Common myeloid progenitor, CD34-positive (primary cell): ENCODE measurements at places on chromosomes 6 and 20.
A peak's percentile ranks its signal among the peaks of the same experiment; 100 is the strongest.

GRCh38 chr6:3625149-3625979, 126.1 kb downstream of the PXDC1 start:
- no peak for DNase-seq

GRCh38 chr6:118708744-118709143, 57.4 kb upstream of the CEP85L start:
- no peak for DNase-seq

GRCh38 chr6:141677598-141678211, 455.0 kb upstream of the GJE1 start:
- DNase-seq, result peak; percentile 27

GRCh38 chr6:41334482-41335040, 847 bp upstream of the NCR2 start:
- peak; percentile 30 for DNase-seq

GRCh38 chr6:69887026-69887425, 20.7 kb downstream of the COL19A1 start:
- DNase-seq, result no peak

DNA sequence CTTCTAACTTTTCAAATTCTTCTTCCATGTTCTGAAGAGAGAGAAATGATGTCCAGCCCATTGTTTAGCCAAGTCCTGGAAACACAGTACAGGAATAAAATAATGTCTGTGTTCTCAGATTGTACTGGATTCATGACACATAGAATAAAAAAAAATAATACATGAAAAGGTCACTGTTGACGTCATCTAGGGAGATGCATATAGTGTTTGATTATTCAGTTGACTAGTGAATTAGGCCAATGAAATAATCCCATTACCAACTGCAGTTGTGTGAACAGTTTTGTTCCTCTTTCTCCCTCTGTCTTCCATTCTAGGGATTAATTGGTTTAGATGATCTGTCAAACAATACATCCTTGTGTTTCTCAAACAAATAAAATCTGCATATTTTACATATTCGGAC, 222.8 kb downstream of the ALDH8A1 start:
- no peak for DNase-seq

DNA sequence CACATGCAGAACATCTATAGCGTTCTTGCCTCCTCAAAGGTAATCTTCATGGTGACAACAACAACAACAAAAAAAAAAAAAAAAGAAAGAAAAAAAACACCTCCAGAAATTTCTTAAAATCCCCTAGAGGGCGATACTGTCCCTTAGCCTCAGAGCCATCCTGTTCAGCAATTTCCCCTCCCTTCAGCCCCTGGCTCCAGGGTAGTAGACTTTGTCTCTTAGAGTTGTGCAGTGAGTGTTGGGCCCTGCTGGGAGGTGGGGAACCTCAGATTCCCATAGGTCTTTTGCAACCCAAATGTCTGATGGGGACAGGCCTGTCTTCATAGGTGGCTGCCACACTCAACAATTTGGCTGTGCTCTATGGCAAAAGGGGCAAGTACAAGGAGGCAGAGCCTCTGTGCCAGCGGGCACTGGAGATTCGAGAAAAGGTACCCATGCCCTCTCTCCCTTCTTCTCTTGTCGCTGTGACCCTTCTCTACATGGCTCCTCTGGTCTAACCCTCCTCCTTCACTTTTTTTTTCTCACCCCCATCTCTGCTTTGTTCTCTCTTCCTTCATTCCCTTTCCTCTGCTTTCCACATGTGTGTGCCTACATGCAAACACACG, 6.0 kb upstream of the PTK7 start:
- DNase-seq, result peak; percentile 71

- peak; percentile 4 for DNase-seq
Observed at GRCh38 chr6:48109944-48110343, 1.1 kb downstream of the PTCHD4 start.

GRCh38 chr6:90428514-90428913, 131.9 kb upstream of the BACH2 start:
- DNase-seq, result no peak

GRCh38 chr20:17959257-17959627, 9.4 kb downstream of the SNX5 start:
- no peak for DNase-seq

DNA sequence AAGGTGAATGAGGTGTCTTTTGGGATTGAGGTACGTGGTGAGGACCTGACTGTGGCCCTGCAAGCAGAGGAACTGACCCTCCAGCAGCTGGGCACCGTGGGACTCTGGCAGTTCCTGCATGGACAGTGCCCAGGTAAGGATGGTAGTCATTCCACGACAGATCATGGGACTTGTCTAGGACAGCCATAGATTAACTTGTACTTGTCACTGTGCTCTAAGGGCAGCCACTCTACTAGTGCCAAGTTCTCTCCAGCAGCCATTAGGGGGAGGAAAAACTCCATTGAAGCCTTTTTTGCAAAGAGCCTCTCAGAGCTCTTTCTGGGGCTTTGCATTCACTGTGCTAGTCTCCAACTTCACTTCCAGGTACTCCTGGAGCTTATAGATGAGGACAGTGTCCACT, 20.4 kb downstream of the TAF11 start:
- peak; percentile 43 for DNase-seq

- no peak for DNase-seq
Observed at GRCh38 chr6:113625850-113626249, 231.3 kb upstream of the MARCKS start.

GRCh38 chr20:59498291-59498690, 106.0 kb upstream of the PHACTR3 start:
- DNase-seq, result no peak

DNA sequence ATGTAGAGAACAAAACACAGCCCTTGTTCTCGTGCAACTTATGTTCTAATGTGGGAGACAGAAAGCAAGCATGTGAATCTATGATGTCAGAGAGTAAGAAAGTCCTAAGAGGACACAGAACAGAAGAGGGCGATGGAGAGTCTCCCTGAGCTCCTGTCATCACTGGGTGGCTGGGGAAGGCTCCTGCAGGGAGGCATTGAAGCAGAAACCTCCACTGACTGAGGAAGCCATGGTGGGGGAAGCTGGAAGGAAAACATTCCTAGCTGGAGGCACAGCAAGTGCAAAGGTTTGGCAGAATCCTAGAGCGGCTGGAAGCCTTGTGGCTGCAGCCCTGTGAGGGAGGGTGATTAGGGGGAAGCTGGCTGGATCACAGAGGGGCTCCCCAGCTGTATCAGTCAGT, 248.0 kb downstream of the CDH26 start:
- peak; percentile 37 for DNase-seq

GRCh38 chr6:149593408-149593807, 27.2 kb downstream of the GINM1 start:
- no peak for DNase-seq

- DNase-seq, result peak; percentile 77
Observed at GRCh38 chr6:2971420-2972218, at the start of gene SERPINB6. Gene SERPINB6 (minus strand): TSS chr6:2971567. CDS start chr6:2959332, 12,235 bp downstream.

GRCh38 chr20:5658912-5659345, 91.3 kb upstream of the SHLD1 start:
- peak; percentile 89 for DNase-seq

GRCh38 chr6:116398316-116399010, 27.7 kb downstream of the DSE start:
- DNase-seq, result no peak

DNA sequence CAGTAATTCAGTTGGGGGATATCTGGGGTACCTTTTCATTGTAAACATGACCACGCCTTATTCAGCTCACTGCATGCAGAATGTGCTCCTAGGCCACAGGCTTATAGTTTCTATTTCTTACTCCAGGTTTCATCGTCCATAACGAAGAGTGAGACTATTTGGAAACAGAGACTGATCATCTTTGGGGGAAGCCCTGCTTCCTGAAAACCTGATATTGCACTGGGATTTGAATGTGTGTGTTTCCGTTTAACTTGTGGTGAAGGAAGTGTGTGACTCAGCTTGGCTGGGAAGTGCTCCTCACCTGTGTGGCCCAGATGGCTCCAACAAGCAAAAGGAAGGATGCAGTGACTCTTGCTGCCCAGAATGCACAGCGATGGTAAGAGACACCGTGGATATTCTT, 19.6 kb upstream of the LTV1 start:
- DNase-seq, result peak; percentile 10

GRCh38 chr20:43543138-43543537, 15.7 kb upstream of the SGK2 start:
- DNase-seq, result no peak

GRCh38 chr20:41119614-41120561, 17.5 kb upstream of the PLCG1 start:
- no peak for DNase-seq

- DNase-seq, result peak; percentile 63
Observed at GRCh38 chr20:35617397-35618262, 2.0 kb downstream of the SPAG4 start.

GRCh38 chr6:106546691-106547414, 82.4 kb downstream of the RTN4IP1 start:
- DNase-seq, result peak; percentile 98

DNA sequence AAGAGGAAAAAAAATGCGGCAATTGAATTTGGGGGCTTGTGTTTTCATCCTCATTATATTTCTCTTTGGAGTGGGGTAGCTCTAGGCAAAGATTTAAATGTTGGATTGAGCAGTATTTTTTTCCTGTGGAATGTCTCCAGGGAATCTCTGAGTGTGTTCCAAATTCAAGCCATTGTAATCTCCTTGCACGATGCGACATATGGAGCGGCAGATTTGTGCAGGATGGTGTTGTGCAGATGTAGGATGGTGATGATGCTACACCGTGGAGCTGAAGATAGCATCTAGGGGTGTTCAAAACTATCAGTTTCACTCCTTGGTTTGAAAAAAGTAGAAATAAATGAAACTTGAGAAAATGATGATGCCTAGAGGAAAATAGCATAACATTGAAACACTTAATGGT, 777.5 kb upstream of the EPHA7 start:
- no peak for DNase-seq

DNA sequence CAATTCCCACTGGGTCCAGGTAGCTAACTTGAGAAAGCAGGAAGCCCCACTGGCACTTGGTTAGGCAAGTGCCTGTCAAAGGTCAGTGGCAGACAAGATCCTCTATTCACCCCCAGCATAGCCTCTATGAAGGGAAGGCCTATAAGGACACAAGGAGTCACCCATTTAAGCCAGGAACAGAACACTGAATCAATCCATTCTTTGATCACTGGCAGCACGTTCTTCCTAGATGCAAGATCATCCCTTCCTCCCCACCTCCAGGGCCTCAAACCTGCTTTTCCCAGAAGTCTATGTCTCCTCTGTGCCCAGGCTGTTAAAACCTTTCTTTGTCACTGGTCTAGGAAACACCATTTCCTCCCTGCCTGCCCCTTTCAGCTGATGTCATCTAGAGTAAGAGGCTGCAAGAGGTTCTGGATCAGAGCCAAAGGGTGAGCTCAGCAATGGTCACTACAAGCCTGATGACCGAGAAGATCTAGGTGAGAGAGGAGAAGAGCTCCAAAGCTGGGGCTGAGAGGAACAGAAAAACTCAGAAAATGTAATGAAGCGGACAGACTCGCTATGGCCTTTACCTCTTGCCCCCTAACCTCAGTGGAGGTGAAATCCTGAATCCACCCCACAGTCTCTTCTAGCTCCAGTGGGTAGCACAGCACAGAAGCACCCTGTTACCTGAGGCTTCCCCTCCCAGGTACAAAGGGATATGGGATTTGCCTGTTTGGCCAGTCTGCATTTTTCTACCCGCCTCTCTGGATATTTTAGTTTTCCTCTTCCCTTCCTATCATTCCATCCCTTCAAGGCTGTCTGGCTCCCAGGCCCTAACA, 1.8 kb downstream of the GTPBP2 start:
- DNase-seq, result peak; percentile 23

- no peak for DNase-seq
Observed at GRCh38 chr6:22082218-22082617, 214.6 kb downstream of the PRL start.

DNA sequence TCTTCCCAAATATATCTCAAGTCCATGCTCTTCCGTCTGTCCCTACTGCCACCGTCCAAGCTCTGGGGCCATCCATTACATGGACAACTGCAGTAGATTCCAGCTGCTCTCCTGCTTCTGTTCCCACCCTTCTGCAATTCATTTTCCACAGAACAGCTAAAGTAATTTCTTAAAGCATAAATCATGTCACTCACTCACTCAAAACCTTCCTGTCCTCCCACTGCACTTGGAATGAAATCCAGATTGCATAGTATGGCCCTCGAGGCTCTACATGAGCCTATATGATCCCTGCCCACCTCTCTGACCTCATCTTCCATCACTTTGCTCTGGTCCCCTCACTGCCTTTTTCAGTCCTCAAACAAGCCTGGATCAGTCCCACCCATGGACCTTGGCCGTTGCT, 10.9 kb downstream of the PHACTR2 start:
- no peak for DNase-seq

DNA sequence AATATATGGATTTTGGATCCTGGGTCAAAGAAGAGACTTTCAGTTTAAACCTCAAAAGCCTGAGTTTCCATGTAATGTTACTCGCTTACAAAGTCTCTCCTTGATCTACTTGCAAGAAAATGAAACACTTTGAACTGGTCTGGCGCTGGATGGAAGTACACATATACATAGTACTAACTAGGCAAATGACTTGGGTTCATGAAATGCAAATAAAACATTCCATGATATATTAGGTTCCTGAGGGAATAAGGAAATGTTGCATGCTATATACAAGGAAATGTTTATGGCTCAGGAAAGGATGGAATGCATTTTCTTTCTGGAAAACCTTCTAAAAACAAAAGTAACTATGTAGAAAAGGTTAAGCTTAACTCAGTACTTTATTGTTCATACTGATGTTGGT, 11.4 kb upstream of the TXLNB start:
- DNase-seq, result no peak

- no peak for DNase-seq
Observed at GRCh38 chr6:75791881-75792280, 42.8 kb downstream of the MYO6 start.

- peak; percentile 75 for DNase-seq
Observed at GRCh38 chr6:85464260-85464644, 14.4 kb downstream of the NT5E start.

DNA sequence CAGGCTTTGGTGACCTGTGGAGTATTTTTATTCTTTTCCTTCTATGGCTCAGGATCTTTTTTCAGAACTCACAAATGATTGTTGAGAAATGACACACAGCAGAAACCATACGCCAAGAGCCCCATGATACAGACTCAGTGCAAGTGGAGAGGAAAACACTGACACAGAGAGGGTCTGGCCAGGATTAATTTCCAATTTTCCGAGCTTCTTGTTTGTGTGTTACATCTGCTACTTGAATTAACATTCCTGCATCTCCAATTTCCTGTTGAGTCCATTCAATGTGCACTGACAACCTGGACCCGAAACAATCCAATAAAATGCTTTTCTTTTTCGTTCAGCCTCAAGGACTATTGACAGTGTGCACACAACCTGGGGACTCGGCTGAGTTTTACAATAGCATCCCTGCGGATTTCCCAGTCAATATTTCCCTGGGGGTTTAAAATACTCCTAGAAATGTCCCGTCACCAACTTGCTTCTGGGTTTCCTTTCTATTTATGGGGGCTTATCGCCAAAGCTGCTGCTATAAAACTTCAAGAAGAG, 4.9 kb upstream of the MLN start:
- DNase-seq, result no peak

GRCh38 chr6:127807806-127808517, 92.9 kb downstream of the THEMIS start:
- no peak for DNase-seq
